Myometrial cell (primary cell): ENCODE measurements at places on chromosomes 7 and 10. TPM values are rescaled to one million over a fixed set of nuclear protein-coding genes. Genes with fewer than 3 reads are reported as not detected.

Gene SEMA3E
- total RNA-seq = 0.35 TPM in 1 of 2 replicates, not detected in the other

Gene COBL
- not detected in 2 replicates for total RNA-seq

Gene FXYD4
- total RNA-seq = not detected in 2 replicates

Gene CLCN1
- not detected in 2 replicates for total RNA-seq

Gene ARMH3
- total RNA-seq = 8.2 and 10.7 TPM in 2 replicates

Gene PLEKHS1
- total RNA-seq = not detected in 2 replicates

Gene RGR
- not detected in 2 replicates for total RNA-seq

Gene CAV2
- total RNA-seq = 169 and 192 TPM in 2 replicates

Gene SPDYE5
- not detected in 2 replicates for total RNA-seq

Gene UCMA
- total RNA-seq = not detected in 2 replicates

Gene ZPBP
- not detected in 2 replicates for total RNA-seq

Gene SORCS1
- total RNA-seq = not detected in 2 replicates

Gene AKR1C3
- 4.6 and 7.4 TPM in 2 replicates for total RNA-seq

Gene C10orf105
- total RNA-seq = not detected in 2 replicates

Gene SRGN
- 756 and 876 TPM in 2 replicates for total RNA-seq

Gene CLDN4
- total RNA-seq = 6.1 and 6.7 TPM in 2 replicates

Gene OR13A1
- total RNA-seq = not detected in 2 replicates

Gene CTAGE15
- total RNA-seq = not detected in 2 replicates

Gene ATRNL1
- under 0.01 TPM in 1 of 2 replicates, not detected in the other for total RNA-seq

Gene PRSS37
- total RNA-seq = not detected in 2 replicates

Gene TMEM26
- under 0.01 and 0.18 TPM in 2 replicates for total RNA-seq

Gene WDFY4
- not detected in 2 replicates for total RNA-seq

Gene GARIN1A
- total RNA-seq = not detected in 2 replicates

Gene RET
- 0.29 and 0.35 TPM in 2 replicates for total RNA-seq

Gene FIS1
- total RNA-seq = 232 and 308 TPM in 2 replicates

Gene ASL
- 58.5 and 66.6 TPM in 2 replicates for total RNA-seq

Gene NOS3
- total RNA-seq = 8.9 and 11.0 TPM in 2 replicates

Gene GRM3
- not detected in 2 replicates for total RNA-seq

Gene INSYN2A
- total RNA-seq = under 0.01 TPM in 2 replicates

Gene AOC1
- not detected in 2 replicates for total RNA-seq

Gene KBTBD2
- 14.4 and 22.5 TPM in 2 replicates for total RNA-seq

Gene CLDN12
- total RNA-seq = 24.8 and 30.3 TPM in 2 replicates

Gene UPF2
- 8.6 and 12.6 TPM in 2 replicates for total RNA-seq

Gene DNAJC12
- total RNA-seq = 1.1 and 6.1 TPM in 2 replicates

Gene EBLN1
- total RNA-seq = not detected in 2 replicates

Gene AEBP1
- 90.4 and 91.4 TPM in 2 replicates for total RNA-seq

Gene TRIL
- under 0.01 TPM in 1 of 2 replicates, not detected in the other for total RNA-seq

Gene TM9SF3
- total RNA-seq = 75.9 and 93.1 TPM in 2 replicates

Gene HMX2
- total RNA-seq = not detected in 2 replicates

Gene SCIN
- total RNA-seq = not detected in 2 replicates

Gene EIF4EBP2
- total RNA-seq = 20.8 and 32.1 TPM in 2 replicates

Gene ICA1
- total RNA-seq = 0.71 and 2.3 TPM in 2 replicates

Gene BTBD16
- not detected in 2 replicates for total RNA-seq

Gene FAM237B
- total RNA-seq = not detected in 2 replicates

Gene ZNF37A
- 4.0 and 8.5 TPM in 2 replicates for total RNA-seq

Gene NRP1
- total RNA-seq = 182 and 221 TPM in 2 replicates

Gene INPP5F
- 15.0 and 16.5 TPM in 2 replicates for total RNA-seq
